ENCODE measurements at places on chromosomes 12 and 14.

DNA sequence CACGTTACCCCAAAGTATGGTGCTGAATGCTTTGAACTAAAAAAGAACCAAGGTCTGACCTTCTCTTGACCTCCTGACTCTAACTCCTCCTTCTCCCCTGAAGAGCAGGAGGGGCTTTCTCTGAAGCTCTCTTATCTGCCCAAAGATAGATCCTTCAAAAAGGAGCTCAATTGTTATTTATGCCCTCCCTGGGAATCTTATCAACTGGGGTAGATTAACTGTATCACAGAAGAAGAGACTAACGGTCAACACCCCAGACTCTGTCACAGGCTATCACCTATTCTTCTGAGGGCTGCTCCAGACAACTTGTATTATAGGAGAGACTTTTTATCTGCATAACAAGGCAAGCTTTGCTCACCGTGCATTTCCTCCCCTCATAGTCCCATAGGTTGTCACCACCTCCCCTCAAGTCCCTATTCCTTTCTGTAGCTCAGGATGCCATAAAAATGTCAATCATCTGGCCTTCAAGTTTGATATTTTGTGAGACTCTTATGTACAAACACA lies 86.6 kb downstream of the PAPLN start:
- no peak for DNase-seq

GRCh38 chr12:5705791-5706190 lies 239.3 kb downstream of the ANO2 start:
- DNase-seq, result no peak

DNA sequence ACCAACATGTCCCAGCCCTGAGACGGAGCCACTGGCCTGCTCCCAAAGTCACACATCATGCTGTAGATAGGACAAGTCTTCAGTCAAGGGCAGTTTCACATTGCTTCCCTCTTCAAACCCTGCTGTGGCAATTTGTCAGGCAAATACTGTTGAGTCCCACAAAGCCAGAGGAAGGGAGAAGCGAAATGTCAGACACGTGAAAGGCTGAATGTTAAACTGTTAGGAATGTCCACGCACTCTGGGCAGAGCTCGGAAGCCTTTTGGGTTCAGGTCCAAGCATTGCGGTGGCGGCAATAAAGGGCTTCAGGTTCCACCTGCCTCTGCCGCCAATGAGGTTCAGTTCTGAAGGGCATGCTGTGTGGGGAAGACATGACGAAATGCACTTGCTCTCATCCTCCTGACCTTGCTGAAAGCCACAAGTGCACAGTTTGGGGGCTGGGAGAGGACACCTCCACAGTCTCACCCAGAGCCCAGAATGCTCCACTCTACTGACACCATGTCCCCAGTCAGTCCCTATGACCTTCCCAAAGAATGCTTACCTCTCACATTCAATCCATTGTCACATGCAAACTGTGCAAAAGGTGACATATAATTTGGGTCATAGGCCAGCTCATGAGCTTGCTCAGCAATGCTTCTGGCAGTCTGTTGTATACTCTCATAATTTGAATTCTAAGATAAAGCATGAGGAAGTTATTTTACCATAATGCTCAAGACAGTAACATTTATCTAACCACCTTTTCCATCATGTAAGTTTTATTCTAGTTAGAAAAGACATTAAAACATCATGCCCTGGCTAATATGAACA lies 35.7 kb downstream of the RAD9B start:
- DNase-seq, result no peak

- DNase-seq, result no peak
Observed at GRCh38 chr14:93655078-93655750, 133.1 kb downstream of the PRIMA1 start.

DNA sequence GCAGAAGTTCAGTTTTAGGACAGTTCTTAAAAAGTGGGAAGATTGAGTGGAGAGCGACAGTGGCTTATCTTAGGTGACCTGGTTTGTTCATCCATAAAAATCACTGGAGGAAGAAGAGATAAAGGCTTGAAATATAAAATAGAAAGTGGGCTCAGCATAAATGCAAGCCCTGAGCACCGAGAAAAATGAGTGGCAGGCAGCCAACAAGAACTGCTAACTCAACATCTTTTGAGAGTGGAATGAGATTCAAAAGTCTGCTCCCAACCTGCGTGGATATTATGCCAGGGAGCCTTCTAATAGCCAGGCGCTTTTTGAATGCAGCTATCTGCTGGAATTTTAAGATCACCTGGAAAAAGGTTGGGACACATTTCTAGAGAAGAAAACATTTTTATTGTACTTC lies 666.5 kb downstream of the FLRT2 start:
- DNase-seq, result no peak

DNA sequence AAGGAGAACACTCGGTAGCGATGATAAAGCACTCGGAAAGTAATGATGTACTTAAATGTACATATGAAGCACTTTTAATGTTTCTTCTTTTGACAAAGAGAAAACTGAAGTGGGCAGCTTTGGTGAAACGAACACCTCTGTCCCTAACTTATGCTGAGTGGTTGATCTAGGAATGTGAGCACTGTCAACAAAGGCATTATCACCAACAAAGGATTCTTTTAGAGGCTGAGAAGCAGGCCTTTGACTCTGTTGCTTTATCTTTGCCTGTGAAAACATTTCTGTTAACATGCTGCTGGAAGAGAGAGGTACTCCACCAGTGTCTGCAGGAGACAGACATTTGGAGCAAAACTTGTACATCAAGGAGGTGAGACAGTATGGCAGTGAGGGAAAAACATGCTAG lies 103.2 kb upstream of the VRK1 start:
- no peak for DNase-seq

DNA sequence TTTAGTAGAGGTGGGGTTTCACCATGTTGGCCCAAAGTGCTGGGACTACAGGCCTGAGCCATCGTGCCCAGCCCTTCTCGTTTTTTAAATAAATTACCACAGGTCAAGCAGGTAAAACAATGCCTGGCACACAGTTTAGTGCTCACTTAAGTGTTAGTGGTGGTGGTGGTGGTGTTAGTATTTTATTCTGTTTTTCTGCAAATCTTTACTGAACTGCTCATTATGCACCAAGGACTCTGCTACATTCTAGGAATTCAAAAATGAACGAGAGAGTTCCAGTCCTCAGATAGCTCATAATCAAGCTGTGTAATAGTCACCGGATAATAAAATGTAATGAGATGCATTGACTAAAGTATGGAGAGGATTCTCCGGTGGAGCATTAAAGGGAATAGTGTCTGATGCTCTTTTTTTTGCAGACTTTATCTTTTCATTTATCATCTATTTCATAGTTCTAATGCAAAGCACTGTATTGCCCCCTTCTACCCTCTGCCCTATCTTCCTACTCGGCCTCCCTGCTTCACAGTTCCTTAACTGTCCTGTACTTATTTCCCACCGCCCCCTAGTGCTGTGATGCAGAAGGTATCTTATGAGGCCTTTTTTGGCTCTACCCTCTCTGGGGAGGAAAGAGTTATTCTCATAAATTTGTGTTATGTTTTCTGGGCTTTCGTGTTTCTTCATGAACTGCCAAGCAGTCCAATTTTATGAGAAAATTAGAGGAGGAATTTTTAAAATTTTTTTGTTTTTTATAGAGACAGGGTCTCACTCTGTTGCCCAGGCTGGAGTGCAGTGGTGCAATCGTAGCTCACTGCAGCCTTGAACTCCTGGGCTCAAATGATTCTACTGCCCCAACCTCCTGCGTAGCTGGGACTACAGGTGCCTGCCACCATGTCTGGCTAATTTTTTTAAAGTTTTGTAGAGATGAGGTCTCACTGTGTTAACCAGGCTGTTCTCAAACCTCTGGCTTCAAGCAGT lies 1.0 kb downstream of the ITFG2 start:
- no peak for DNase-seq

DNA sequence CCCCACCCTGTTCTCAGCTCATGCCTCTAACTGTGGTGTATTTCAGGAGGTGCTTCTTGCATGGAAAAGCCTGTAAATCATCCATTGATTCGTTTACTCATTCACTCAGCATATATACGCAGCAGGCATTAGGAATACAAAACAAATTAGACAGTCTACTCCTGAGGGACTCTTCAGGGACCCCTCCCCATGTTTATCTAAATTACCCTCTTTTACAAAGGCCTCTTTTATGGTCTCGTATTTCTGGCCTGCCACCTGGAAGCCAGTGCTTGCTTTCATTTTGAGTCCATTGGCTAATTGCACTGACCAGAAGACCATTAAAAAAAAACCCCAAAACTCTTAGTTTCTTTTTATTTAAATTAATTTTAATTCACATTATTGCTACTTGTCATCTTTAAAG lies 134.4 kb downstream of the DACT1 start:
- no peak for DNase-seq

DNA sequence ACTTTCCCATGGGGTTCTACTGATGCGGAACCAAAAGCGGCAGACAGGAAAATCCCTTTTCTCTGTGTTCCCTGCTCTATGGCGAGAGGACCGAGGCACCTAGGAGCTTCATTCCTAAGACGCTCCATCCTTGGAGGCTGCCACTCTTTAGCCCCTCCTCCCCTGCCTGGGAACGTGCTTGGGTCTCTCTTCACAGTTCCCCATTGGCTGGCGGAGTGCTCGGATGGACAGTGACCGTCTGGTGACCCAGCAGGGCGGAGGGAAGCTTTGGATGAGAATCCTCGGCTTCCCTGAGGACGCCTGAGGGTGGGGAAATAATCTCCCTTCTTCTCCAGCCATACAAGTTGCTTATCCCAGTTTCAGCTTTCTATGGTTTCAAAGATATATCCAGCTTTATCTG lies 37.3 kb downstream of the KCNA5 start:
- DNase-seq, result no peak

DNA sequence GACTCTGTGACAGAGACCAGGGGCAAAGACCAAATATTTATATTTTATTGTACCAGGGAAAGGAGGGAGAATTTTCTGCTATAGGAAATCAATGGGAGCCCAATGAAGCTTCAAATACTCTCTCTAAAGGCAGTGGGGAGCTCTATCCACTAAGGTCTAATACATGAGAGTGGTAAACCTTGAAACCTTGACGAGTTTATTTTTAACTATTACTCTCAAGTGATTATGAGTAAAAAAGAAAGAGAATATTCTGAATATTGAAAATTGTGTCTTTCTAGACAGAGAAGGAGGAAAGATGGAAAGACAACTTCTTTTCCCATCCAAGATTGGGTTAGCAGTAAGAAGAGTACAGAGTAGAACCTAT lies 1722.1 kb upstream of the SEL1L start:
- DNase-seq, result no peak

DNA sequence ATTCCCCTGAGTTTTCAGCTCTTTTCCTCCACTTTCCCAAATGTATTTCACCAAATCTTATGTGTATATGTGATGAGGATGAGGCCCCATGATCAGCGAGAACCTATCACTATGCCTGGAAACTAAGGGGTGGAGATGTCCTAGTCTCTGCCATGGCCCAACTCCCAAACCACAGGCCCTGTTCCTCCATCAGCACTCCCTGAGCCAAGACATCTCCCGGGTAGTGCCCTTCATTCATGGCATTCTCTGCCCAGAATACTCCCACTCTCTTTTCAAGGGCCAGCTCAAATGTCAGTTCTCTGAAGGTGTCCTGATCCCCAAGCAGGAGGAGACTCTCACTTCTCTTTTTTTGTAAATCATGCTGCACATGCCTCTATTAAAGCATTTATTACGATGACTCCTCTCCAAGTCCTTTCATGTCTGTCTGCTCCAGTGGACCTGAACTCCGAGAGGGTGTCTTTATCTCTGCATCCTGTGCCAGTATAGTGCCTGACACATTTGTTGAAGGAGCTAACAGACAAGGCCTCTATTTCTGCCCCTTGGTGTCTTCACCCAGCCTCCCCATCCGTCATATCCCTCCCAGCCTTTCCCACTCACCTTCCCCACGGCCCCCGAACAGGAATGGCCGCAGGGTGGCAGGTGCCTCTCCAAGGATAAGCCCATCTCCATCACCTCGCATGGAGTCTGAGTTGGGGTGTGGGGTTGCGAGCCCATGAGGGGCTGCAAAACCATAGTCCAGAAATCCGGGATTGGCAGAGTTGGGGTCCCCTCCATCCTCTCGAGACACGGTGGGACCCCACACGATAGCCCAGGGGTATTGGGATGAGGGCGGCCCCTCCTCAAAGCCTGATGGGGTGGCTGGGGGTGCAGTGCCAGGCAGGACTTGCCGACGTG lies 3.7 kb downstream of the PIANP start:
- DNase-seq, result no peak

- DNase-seq, result no peak
Observed at GRCh38 chr14:65377576-65377975, 35.0 kb upstream of the FUT8 start.

GRCh38 chr14:22213120-22213519 lies 375.9 kb downstream of the DAD1 start:
- DNase-seq, result no peak

DNA sequence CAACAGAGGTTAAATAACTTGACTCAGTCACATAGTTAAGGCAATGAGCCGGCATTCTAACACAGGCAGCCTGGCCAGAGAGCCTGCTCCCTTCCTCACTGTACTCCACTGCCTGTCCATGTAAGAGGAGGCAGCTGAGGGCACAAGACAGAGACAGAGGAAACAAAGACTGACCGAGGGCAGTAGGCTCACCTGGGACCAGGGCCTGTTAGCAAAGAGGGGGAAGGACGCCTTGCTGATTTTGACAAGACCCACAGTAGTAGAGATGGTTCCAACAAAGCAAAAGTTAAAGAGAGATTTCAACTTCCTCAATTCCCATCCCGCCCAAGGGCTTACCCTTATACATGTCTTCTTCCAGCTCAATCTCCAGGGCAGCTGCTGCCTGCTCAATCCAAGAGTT lies 26.5 kb downstream of the OTUB2 start:
- DNase-seq, result no peak
